Left renal pelvis (tissue), 4 donors: ENCODE measurements at places on chromosomes 13 and 19. TPM values are rescaled to one million over a fixed set of nuclear protein-coding genes. Genes with fewer than 3 reads are reported as not detected.
A peak's percentile ranks its signal among the peaks of the same experiment; 100 is the strongest.

DNA sequence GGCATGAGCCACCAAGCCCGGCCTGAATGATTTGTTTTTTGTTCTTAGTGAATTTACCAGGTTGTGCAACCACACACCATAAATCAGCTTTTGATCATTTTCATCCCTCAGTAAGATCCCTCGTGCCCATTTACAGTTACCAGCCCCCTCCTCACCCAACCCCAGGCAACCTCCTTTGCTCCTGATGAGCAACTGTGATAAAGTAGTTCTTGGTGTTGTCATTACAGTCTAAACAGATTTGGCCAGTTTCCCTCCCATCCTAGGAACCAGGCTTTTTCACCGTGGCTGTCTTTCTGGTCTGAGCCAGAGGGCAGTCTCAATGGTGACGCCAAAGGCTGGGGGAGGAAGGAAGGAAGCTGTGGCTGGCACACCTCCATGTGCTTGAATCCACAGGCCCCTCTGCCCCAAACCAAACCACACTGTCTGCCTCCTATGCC, 61.2 kb upstream of the WDFY2 start:
- DNase-seq: no peak

GRCh38 chr13:67258482-67258881, 28.3 kb upstream of the PCDH9 start:
- DNase-seq: no peak

GRCh38 chr13:39119422-39119821, 81.2 kb downstream of the NHLRC3 start:
- no peak for DNase-seq

DNA sequence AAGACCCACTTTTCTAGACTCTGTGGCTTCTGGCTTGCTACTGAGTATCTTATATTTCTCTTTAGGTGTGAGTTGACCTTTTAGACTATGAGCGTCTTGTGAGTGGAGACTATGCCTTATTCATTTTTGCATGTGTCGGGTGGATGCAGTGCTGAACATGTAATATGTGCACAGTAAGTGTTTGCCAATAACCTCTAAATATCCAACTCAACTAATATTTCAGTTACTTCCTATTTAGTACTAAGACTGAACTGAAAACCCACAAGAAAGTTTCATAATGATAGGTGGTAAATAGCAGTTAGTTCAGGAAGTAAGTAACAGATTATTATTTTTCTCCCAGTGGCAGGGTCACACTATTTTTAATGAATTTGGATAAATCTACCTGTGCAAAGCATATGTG, 269.3 kb downstream of the KCNRG start:
- DNase-seq: no peak

- no peak for DNase-seq
These were observed 679.1 kb upstream of the SPRY2 start for GRCh38 chr13:81020010-81020409.

GRCh38 chr13:32175307-32175706, 139.9 kb downstream of the ZAR1L start:
- no peak for DNase-seq

DNA sequence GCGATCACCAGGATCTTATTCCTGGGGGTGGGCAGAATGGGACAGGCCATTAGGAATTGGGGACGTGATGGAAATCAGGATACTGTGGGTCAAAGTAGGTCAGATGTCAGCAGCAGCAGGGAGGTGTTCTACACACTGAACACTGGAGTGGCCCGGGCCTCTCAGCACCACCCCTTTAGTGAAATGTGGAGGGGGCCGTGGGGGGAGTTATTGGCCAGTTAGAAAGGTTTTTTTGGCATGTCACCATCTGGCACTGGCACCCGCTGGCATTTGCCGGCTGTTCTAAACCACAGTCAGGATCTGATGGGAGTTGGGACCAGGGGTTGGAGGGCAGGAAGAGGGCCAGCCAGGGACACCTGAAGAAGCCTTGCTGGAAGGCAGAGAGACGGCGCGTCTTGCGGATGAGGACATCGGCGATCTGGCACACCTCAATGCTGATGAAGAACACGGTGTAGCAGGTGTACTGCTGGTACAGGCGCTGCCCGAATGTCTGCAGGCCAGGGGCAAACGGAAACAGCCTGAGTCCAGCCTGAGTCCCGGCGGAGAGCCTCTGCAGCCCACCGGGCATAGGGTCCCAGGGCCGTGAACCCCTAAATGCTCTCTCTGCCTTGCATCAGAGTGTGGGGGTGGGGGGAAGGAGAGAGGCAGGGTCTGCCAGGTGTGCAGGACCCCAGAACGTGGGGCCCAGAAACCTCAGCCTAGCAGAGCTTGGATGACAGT, 5.8 kb downstream of the TMEM147 start:
- DNase-seq: no peak

DNA sequence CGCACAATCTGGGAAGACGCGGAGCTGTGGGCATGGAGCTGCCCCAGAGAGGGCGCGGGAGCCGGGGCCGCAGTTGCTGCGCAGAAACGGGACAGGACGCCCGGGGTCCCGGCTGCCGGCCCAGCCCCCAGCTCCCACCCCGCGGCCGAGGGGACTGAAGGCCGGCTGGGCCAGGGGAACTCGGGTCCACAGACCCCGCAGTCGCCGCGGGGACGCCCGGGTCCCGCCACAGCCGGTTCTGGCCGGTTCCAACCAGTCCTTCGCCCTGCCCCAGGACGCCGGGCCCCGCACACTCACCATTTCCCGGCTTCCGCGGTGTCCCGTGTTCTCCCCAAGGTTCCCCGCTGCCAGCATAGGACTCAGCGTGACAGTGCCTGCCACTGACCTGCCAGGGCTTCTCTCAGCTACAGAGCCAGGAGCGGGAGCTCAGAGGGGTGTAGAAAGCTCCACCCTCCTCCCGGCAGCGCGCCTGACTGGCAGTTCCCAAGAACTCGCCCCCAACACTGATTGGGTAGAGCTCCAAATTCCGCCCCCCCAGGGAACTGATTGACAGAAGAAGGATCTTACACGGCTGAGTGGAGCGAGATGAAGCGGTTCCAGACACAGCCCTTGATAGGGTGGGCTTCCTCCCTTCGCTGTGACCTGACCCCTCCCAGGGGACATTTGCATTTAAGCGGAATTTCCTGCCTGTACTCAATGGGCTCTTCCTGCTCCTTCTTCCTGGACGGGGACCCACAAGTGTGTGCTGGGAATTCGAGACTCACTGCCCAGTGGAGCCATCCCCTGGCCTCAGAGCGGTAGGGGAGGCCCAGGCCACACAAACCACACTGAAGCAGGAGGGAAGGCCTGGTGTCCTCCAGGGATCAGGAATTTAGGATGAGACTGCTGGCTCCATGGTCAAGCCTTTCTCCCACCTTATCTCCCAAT, at the start of gene ZNF442:
Gene ZNF442 (minus strand): TSS at position 448 of the 927 bp plus-strand sequence. CDS start 2,052 bp downstream, outside the sequence.
- DNase-seq: peak; percentile 98

GRCh38 chr19:6424939-6425731, 524 bp upstream of the KHSRP start:
- peak; percentile 100 for DNase-seq

DNA sequence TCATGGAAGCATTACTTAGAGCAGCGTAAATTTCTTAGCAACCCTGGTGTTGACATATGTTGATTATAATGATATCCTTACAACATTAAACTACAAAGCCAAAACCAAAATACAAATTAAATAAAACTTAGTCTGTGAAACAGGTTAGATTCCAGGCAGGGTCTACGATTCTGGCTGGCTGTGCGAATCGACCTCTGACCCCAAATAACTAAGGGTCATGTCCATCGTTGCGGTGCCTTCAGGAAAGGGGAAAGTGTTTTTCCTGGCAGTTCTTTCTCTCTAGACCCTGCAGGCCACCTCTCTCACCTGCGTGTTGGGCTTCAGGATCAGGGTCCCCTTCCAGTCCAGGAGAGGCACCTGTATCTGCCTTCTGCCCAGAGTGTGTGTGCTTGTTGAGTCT, 66.2 kb downstream of the ATP11A start:
- DNase-seq: no peak

- no peak for DNase-seq
These were observed 119.7 kb upstream of the SPATA13 start for GRCh38 chr13:24040835-24041234.

GRCh38 chr13:29543230-29544215, 52.0 kb downstream of the SLC7A1 start:
- DNase-seq: no peak

- DNase-seq: no peak
These were observed 1.1 kb upstream of the PRKCG start for GRCh38 chr19:53880711-53881481.

DNA sequence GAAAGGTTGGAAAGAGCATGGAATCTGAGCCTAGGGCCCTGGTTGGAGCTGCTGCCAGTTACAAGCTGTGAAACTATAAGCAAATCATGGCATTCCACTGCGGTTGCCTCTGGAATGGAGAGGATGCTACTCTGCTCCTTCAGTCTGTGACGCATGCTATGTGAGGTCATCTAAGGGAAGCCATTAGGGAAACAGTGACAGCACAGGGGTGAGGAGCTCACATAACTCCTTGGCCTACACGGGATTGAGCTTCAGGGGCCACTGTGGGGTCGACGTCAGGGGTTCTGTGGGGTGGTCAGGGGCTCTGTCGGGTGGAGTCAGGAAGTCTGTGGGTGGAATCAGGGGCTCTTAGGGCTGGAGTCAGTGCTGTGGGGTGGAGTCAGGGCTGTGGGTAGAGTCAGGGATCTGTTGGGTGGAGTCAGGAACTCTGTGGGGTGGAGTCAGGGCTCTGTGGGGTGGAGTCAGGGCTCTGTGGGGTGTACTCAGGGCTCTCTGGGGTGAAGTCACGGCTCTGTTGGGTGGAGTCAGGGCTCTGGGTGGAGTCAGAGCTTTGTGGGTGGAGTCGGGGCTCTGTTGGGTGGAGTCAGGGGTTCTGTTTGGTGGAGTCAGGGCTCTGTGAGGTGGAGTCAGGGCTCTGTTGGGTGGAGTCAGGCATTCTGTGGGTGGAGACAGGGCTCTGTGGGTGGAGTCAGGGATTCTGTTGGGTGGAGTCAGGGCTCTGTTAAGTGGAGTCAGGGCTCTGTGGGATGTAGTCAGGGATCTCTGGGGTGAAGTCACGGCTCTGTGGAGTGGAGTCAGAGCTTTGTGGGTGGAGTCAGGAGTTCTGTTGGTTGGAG, 35.8 kb upstream of the MEDAG start:
- DNase-seq: no peak

The COQ8B gene
- 32.1 TPM for polyA plus RNA-seq

The PARP4 gene
- 42.9 TPM for polyA plus RNA-seq

The DMAC2 gene
- polyA plus RNA-seq: 37.2 TPM

The ZNF177 gene
- polyA plus RNA-seq: 11.1 TPM

The INSL3 gene
- polyA plus RNA-seq: 0.23 TPM

The RFPL4AL1 gene
- polyA plus RNA-seq: not detected

The BCAM gene
- 453 TPM for polyA plus RNA-seq

The UHRF1 gene
- 33.8 TPM for polyA plus RNA-seq

The NALCN gene
- 1.5 TPM for polyA plus RNA-seq

The ZNF681 gene
- 5.7 TPM for polyA plus RNA-seq

The CYP4F8 gene
- polyA plus RNA-seq: 0.06 TPM
